ENCODE measurements at places on chromosomes 3 and 15.
A peak's percentile ranks its signal among the peaks of the same experiment; 100 is the strongest.

DNA sequence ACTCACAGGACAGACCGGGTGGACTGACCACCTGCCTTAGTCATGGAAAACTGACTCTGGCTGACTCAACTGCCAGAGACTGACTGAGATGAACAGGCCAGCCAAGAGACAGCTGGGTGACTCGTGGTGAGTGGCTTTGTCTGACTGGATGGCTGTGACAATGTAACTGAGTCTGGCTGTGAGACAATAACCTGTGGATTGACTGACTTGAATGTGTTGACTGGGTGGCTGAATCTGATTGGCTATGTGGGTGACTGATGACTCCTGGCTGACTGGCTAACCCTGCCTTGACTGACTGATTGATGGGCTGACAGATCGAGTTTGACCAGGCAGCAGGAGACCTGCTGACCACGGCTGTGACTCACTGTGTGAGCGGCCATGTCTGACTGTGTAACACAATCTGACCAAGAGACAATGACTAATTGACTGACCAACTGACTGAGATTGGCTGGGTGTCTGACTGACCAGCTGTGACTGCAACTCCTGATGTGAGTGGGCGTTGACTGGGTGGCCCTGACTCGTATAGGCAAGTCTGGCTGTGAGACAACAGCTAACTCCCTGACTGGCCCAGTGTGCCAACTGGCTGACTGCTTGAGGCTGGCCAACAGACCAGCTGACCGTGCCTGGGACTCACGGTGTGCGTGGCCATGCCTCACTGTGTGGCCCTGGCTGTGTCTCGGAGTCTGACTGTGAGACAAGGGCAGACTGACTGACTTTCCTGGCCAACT, 509.1 kb downstream of the SHQ1 start:
- peak; percentile 51 for DNase-seq

DNA sequence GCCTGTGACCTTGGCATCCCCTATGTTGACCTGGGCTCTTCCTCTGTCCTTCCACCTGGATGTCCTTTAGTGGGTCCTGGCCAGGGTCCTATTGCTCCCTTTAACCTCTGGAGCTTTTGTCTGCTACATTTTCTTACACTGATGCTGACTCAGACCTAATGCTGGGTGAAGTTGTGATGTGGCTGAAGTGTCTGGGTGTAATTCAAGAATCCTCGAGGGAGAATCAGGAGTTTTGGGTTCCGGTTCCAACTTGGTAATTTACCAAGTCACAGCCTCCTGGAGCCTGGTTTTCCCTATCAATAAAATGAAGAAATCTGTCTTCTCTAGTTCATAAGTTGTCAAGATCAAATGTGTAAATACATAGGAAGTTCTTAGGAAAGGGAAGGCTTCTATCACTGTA, 25.6 kb downstream of the CEP19 start:
- DNase-seq: no peak

DNA sequence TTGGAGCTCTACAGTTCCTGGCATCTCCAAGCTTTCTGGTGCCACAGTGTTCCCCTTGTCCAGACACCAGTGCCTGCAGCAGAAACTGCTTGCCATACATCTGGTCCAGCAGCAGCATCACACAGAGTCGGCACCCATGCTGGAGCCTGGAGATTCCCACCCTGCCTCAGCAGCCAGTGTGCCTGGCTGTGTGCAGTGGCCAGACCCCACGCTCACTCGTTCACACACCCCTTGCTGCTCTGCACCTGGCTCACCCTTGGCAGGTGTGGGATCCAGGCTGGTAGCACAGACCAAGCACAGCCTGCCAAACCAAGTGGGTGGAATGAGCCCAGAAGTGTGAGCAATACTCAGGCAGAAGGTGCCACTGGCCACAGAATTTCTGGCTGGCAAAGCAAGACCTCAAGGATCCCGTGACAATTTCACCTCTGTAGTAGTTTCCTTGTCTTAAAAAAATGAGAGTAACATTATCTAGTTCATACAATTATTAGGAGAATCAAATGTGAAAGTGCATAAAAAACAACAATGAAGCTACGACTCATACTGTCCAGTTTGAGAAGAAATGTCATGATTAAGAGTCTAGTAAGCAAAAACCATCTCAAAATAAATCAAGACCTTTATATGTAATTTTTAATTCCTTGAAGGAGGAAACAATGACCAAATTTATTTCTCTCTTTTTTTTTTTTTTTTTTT, 22.9 kb upstream of the ZBED2 start:
- no peak for DNase-seq

DNA sequence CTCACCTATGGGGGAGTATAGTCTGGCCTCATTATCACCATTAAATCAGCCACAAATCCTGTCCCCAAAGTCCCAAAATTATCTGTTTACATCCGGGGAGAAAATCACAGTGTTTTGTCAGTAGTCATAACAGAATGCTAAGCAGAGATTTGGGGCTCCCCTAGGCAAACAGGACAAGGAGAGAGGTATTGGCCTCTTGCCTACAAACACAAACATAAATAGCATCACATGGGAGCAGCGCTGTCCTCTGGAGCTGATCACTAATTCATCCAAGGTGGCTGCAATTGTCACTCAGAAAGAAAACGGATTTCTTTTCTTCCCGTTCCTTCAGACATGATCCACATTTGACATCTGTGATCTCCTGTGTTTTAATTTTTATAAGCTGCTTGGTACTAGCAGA, 1028.1 kb downstream of the NTRK3 start:
- no peak for DNase-seq

GRCh38 chr15:22961762-22962161, 18.4 kb downstream of the CYFIP1 start:
- no peak for DNase-seq

DNA sequence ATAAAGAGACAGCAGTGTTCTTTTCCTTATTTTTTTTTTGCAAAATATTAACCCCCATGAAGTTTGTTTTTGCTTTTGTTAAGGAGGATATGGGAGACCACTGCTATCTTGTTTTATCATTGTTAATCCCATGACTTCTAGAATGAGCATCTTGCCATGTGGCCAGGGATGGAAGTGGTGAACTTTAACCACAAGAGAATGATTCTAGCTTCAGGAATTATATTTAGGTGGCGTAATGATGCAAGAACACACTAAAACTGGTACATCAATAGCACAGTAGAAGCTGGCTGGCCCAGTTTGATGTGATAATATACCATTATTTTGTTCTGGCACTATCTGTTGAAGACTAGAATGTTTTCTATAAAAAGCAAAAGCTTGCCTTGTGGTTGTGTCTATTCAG, 720.9 kb downstream of the GRM7 start:
- no peak for DNase-seq

GRCh38 chr3:132787616-132788300, 65.5 kb upstream of the NPHP3 start:
- peak; percentile 32 for DNase-seq

GRCh38 chr3:23734481-23734880, 71.3 kb upstream of the UBE2E1 start:
- DNase-seq: no peak

DNA sequence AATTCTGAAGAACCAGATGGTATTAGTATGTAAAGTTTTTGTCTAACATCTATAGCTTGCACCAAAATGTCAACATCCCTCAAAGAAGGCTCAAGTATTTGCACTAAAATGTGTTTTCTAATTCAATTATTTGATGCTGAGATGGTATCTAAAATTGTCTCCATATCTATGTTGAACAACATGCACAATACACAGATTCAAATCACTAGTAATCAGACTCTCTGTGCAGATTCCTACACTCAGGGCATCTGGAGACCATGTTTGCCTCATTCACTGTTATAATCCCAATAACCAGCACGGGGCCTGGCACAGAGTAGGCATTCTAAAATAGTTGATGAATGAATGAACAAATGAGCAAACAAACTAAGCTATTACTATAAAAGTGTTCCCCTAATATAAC, 2.6 kb downstream of the FILIP1L start:
- DNase-seq: no peak

- no peak for DNase-seq
These were observed 16.9 kb upstream of the DOCK3 start for GRCh38 chr3:50657816-50658215.

DNA sequence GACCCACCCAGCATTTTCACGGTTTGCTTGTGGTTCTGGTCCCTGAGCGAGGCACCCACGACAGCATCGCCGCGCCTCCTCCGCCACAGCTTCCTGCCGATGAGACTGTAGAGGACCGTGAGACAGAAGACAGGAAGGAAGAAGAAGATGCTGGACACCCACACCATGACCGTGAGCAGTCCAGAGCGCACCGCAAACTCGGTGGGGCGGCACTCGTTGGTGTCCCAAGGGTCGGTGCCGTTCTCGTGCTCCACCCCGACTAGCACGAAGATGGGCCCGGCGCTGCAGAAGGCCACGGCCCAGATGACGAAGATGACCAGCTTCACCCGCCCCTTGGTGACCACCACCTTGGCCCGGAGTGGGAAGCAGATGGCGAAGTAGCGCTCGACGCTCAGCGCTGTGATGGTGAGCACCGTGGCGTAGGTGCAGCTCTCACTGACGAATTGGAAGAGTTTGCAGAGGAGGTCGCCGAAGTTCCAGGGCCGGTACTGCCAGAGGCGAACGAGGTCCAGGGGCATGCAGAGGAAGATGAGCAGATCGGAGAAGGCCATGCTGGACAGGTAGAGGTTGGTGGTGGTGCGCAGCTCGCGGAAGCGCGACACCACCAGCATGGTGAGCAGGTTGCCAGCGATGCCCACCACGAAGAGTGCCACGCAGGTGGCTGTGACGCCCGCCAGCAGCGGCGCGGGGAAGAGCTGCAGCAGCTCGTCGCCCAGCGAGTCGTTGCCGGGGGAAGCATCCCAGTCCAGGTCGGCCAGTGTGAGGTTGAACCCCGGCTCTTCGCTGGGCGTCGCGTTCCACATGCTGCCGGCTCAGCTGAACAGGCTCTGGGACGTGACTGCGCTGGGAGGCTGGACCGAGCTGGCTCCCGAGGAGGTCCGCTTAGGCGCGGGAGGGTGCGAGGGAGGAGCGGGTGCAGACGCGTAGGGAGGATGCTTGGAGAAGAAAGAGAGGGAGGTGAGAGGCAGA, at the start of gene GHSR:
Gene GHSR, minus strand, starts transcription at position 846 of the 969 bp plus-strand sequence. Its CDS starts 43 bp downstream, at position 803.
- DNase-seq: no peak

DNA sequence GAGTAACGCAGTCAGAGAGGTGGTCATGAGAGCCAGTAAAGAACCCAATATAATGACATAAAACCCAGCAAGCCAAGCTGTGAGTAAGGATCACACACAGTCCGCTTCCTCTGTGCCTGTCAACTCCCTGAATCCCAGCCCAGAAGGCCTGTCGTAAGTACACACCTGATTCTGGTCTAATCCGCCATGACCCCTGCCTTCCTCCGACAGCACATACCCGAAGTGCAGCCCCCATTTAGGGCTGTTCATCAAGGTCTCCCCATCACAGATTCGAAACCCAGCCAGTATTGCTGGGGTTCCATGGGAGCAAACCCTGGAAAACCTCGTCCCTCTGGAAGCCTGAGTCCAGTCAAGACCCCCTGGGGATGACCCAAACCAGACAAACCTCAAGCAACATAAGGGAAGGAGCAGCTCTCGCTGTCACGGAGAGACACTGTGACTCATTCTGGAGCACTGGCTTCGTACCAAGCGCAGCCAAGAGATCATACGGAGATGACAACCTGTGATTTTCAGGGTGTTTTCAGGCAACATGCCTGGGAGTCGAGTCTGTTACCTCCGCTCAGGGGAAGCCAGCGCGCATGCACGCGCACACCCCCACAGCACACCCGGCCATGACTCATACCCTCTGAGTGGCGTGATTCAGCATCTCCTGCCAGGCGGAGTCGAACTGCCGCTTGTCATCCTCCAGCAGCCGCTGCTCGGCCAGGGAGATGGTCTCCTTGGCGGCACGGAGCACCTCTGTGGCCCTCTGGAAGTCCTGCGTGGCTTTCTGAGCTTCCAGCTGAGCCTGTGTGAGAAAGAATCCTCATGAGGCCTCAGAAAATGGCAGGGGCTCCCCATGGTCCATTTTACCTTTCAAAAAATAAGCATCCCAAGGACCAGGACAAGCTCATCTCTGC, 63.0 kb downstream of the SH3BP5 start:
- DNase-seq: peak; percentile 91

DNA sequence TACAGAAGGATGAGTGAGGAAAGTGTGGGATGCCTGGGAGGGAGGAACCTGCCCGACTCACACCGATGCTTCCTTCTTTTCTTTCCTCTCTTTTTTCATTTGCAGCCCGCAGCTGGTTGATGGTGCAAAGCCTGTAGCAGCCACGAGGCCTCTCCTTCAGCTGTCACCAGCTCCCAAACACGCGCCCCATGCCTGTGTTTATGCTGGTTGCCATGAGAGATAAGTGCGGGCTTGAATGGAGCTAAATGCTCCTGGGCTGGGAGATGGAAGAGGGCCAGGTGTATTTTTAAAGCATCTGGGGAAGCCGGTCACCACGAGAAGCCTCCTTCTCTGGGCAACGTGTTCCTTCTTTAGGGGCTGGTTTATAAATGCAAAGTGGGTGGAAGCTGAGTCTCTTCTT, 9.3 kb downstream of the COLQ start:
- DNase-seq: peak; percentile 83

DNA sequence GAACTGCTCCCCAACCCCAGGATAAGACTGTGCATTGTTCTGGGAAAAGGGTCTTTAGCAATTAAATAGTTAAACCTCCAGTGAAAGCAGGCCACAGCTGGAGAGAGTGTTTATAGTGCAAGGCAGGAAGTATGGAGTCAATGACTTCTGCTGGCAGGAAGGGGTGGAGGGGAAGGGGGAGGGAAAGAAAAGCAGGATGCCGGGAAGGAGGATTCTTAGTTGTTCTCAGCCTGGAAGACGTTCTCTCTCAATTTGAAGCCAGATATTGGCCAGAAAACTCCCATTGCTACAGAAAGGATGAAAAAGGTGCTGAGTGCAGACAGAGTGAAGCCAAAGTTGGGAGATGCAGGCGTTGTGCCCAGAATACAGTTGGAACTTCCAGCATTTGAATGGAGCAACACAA, 35.7 kb upstream of the ACTL6A start:
- DNase-seq: peak; percentile 57

GRCh38 chr15:67549736-67550135, 7.2 kb downstream of the MAP2K5 start:
- DNase-seq: no peak

- DNase-seq: no peak
These were observed 32.2 kb downstream of the KAT2B start for GRCh38 chr3:20072422-20072821.

GRCh38 chr15:72907733-72908132, 124.2 kb upstream of the ADPGK start:
- peak; percentile 47 for DNase-seq

GRCh38 chr15:35696767-35697231, 150.8 kb upstream of the DPH6 start:
- DNase-seq: no peak

GRCh38 chr15:29182590-29182989, 87.0 kb downstream of the NSMCE3 start:
- no peak for DNase-seq
